Activated CD4-positive, alpha-beta T cell treated with anti-CD3 and anti-CD28 coated beads for 24 hours (primary cell): ENCODE measurements at places on chromosomes 4 and X.

DNA sequence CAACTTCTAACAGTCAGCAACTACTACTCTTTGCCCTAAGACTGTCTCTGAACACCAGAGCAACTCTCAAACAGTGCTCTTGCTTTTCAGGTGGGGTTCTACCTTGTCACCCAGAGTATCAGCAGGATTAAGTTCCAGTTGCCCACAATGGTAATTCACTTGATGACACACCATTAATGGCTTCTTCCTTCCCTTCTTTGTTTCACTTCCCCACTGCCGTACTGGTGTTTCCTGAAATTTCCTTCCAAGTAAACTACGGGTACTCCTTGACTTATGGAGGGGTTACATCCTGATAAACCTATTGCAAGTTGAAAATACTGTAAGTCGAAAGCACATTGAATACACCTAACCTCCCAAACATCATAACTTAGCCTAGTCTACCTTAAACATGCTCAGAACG lies 36.6 kb upstream of the PDK3 start:
- DNase-seq: no peak

- no peak for DNase-seq
These were observed 77.1 kb upstream of the UCP1 start for GRCh38 chr4:140645614-140646412.

GRCh38 chrX:21384178-21384577 lies 10.0 kb downstream of the CNKSR2 start:
- DNase-seq: no peak

- DNase-seq: no peak
These were observed 252.8 kb downstream of the NAP1L3 start for GRCh38 chrX:93420525-93421082.

DNA sequence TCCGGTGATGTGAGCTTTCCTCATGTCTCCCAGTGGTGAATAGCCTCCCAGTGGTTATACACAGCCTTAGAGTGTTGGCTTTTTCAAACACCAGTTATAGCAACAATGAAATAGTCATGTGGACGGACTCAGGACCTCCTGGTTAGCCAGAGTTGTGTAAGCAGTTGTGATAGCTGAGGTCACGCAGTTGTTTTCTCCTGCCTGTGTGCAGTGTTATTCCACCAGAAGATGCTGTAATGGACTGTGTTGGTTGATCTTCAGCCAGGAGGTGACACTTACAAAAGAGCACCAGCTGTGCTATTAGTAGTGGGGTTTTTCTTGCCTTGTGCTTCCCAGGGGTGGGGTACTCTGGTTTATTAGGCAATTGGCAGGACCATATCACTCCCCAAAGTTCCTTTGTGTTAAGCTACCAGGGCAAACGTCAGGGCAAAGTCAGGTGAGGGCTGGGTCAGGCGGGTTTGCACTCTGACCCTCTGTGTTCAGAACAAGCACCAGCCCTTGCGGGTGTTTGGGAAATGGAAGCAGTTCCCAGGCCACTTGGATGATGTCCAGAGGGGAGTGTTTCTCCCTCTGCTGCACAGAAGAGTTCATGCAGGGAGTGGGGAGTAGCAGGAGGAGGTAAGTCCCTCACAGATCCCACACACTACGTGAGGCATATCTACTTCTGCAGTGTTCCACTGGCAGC lies 252.6 kb downstream of the TMEM47 start:
- no peak for DNase-seq

GRCh38 chrX:78622831-78623230 lies 36.3 kb downstream of the RTL3 start:
- no peak for DNase-seq

DNA sequence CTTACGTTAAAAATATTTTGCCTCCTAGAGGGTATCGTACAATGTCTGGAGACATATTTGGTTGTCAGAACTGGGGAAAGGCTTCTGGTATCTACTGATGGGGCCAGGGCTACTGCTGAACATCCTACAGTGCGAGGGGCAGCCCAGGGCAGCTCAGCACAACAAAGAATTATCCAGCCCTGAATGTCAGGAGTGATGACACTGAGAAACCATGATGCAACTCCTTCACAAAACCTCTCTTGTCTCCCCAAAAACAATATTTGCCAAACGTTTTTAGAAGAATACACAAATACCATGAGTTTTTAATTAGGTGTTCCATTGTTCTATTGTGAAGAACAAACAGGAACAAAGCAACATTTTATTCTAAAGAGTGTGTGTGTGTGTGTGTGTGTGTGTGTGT lies 43.4 kb upstream of the CLNK start:
- no peak for DNase-seq

DNA sequence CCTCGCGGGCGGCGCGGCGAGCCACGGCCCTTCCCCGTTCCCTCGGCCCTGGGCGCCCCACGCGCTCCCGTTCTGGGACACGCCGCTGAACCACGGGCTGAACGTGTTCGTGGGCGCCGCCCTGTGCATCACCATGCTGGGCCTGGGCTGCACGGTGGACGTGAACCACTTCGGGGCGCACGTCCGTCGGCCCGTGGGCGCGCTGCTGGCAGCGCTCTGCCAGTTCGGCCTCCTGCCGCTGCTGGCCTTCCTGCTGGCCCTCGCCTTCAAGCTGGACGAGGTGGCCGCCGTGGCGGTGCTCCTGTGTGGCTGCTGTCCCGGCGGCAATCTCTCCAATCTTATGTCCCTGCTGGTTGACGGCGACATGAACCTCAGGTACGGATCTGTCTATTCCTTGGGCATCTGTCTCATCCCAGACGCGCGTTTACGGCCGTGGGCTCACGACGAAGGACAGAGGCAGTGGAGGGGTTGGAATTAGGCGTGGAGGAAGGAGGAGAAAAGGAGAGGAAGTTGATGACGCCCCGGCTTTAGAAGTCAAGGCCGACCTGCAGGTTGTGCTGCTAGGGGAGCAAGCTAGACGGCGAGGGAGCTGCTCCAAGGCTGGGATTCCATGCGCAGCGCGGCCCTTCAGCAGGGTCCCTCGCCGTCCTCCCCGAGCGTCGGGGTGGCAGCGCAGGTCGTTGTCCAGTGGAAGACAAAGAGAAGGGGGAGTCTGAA lies 792 bp downstream of the SLC10A4 start:
- no peak for DNase-seq
